ENCODE measurements at places on chromosomes 4 and X. TPM values are rescaled to one million over a fixed set of nuclear protein-coding genes. Genes with fewer than 3 reads are reported as not detected.

Gene PWWP3B
- total RNA-seq = not detected

Gene AASDH
- 11.8 TPM for total RNA-seq

Gene TMEM35A
- total RNA-seq = not detected

Gene FAM9B
- total RNA-seq = not detected

Gene KLHL4
- total RNA-seq = 0.28 TPM

Gene SOX3
- total RNA-seq = not detected

Gene ATP5ME
- 213 TPM for total RNA-seq

Gene PNMA6A
- 0.45 TPM for total RNA-seq

Gene CTAG1A
- total RNA-seq = not detected

Gene FOXP3
- 82.1 TPM for total RNA-seq

GRCh38 chr4:168843635-168844034 lies 166.4 kb downstream of the CBR4 start:
- DNase-seq = no peak

GRCh38 chrX:56817179-56817578 lies 88.1 kb downstream of the NBDY start:
- no peak for DNase-seq

DNA sequence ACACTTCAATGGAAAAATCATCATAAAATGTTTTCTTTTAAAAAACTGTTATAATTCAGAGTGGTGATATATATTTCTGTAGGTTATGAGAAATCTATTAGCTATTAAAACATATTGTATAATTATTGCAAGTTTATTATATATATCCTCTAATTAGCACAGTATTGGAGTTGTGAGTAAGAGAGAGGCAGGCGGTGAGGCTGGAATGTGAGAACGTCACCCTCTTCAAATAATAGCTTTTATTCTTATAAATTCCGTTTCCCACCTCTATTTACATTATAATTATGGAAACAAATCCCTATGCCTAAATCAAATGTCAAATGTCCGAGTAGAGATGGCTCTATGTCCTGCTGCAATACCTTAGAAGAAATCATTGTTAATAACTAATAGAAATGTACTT lies 292.9 kb downstream of the ADGRL3 start:
- no peak for DNase-seq

- DNase-seq = no peak
Measured at GRCh38 chr4:154622598-154622997, 10.1 kb upstream of the FGG start.

- no peak for DNase-seq
Measured at GRCh38 chrX:32987142-32987541, 224.2 kb downstream of the DMD start.

- DNase-seq = no peak
Measured at GRCh38 chrX:113059714-113060113, 219.1 kb upstream of the AMOT start.

DNA sequence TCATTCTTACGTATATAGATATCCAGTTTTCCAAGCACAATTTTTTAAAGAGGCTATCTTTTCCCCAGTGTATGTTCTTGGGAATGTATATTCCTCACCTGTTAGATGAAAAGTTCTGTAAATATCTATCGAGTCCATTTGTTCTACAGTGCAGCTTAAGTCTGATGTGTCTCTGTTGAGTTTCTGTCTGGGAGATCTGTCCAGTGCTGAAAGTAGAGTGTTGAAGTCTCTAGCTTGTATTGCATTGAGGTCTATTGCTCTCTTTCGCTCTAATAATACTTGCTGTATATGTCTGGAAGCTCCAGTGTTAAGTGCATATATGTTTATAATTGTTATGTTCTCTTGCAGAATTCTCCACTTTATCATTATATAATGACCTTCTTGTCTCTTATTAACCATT lies 373.1 kb downstream of the PPARGC1A start:
- no peak for DNase-seq

DNA sequence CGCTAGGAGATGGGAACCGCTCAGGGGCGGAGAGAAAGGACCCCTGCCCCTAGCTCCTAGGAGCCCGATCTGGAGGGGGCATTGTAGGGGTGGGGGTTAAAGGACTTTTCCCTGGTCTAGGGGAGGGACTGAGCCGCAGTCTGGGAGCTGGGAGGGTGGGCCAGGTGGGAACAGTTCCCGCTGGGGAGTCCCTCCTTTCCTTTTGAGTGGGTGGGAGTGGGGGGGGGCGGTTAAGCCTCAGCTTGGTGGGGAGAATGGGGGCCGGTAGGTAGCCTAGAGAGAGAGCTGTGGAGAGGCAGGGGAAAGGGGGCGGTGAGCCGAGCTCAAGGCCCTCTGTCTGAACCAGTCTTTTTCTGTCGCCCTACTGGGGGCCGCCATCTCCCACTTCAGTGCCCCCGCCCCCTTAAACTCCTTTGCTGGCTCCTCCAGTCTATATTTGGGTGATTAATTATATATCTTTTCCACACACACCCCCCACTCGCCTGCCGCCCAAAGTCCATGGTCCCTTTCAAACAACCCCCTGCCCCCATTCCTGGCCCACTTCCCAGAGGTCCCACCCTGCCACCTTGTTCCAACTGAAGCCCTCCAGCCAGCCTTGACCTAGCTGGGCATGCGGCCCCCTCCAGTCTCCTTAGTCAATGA lies 822 bp downstream of the ZNF275 start:
- no peak for DNase-seq

DNA sequence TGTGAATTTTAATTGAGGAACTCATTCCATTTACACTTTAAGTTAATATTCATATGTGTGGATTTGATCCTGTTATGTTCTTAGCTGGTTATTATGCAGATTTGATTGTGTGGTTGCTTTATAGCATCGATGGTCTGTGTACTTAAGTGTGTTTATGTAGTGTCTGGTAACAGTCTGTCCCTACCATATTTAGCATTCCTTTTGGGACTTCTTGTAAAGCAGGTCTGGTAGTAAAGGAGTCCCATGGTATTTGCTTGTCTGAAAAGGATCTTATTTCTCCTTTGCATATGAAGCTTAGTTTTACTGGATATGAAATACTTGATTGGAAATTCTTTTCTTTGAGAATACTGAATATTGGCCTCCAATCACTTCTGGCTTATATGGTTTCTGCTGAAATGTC lies 76.6 kb downstream of the KLF8 start:
- no peak for DNase-seq

DNA sequence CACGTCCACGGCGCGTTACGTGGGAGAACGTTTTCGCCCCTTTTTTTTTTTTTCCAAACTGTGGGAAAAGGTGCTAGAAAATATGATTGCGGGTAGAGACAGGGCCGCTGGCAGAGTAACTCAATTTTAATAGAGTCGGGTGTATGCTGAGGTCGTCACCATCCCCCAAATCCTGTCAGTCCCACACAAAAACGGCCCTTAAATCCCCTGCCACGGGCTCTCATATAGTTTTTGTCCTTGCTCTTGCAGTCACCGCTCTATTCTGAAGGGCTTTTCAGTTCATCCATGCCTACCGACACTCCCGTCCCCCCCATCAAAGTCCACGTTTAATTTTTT lies 796 bp upstream of the MED14 start:
- peak; percentile 40 for DNase-seq

DNA sequence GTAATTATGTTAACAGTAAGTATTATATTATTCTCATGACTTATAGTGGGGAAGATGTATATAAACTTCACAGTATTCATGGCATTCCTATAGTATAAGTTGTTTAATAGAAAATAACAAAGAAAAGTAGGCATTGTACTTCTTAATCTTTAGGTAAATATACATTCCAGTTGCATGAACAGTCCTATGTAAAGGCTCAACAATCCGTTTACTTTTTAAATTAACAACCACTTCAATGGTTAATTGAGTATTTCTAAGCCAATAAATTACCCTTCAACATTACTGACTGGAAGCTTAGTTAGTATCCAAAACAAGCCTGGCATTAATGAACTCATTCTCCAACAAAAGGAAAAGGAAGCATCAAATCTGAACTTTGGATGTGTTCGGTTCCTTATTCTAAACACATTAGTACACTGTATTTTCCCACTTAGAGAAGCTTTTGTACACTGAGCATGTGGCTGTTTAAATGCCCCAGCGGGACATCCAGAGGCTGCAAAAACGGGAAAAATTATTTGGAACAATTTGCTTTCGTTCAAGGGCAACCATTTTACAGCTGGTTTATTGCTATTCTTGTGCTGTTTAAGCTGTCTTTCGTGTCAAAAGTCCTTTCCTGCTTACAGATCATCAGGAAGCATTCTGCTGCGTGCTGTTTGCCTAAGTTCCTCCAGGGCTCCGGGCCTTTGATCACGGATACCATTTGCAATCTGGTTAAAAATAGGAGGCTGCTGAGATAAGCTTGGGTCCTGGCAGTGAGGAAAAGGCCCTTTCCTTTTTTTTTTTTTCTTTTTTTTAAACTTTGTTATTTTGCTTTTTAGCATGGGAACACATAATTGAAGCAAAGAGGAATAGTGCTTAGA lies 460.3 kb downstream of the SPRY1 start:
- no peak for DNase-seq

DNA sequence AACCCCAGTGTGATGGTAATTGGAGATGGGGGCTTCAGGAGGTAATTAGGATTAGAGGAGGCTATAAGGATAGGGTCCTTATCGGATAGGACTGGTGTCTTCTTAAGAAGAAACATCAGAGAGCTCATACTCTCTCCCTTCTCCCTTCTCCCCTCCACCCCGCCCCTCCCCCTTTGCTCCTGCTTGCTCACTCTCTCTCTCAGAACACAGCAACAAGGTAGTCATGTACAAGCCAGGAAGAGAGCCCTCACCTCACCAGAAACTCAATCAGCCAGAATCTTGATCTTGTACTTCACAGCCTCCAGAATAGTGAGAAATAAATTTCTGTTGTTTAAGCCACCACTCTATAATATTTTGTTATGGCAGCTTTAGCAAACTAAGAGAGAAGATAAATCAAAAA lies 4.5 kb downstream of the DDX60L start:
- DNase-seq = no peak

DNA sequence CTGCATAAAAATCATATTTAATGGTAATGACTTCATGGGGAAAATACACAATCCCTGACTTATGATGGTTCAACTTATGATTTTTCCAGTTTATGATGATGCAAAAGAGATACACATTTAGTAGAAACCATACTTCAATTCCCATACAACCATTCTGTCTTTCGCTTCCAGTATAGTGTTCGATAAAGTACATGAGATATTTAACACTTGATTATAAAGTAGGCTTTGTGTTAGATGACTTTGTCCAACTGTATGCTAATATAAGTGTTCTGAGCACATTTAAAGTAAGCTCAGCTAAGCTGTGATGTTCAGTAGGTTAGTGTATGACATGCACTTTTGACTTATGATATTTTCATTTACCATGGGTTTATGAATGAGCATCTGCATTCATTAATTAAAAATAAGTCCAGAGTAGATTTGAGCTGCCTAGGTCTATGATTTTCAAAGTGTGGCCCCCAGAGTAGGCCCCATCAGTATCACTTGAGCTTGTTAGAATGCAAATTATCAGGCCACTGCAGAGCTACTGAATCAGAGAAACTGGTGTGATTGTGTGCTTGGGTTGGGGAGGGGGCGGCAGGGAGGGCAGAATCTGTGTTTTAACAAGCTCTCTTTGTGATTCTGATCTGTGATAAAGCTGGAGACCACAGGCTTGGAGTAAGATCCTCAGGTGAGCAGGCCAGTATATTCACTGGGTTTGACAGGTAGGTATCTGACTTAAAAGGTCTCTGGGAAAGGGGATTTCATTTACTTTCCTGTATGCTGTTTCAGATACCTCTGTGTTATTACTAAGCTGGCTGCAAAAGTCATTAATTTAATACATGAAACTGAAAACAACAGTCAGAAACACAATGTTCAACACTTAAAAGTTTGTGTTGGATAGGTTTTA lies 8.4 kb downstream of the ATP10D start:
- DNase-seq = no peak

DNA sequence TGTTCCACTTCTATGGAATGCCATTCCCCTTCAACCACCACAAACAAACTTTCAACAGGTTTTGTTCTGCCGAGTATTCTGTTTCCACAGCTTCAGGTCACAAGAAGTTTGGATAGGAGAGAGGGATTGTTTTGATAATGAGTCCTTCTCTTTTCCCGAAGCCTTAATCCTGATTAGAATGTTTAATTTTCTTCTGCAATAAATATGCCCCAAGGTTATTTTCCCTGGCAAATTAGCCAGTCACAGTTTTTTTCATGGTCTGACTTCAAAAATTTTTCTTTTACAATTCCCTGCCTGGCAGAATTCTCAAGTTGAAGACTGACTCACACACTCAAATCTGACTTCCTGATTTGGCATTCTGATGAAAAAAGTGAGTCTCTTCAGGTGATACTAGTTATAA lies 33.1 kb upstream of the EDNRA start:
- DNase-seq = no peak

GRCh38 chr4:53441564-53441963 lies 64.1 kb downstream of the FIP1L1 start:
- no peak for DNase-seq

DNA sequence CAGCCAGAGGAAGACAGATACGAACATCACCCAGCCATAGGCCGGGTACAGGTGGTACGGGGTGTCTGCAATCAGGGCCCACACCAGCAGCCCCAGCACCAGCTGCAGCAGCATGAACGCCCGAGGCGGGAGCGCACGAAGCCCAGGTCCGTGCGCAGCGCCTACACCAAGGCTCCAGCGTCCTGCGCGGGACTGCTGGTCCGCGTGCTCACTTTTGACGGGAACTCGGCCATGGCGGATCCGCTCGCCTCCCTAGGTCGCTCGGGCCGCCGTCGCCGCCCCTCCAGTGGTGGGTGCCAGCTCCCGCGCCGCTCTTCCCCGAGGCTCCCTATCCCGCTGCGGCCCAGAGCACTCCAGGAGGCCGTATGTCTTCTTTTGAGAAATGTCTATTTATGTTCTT lies 181.2 kb upstream of the DIPK2B start:
- DNase-seq = no peak

DNA sequence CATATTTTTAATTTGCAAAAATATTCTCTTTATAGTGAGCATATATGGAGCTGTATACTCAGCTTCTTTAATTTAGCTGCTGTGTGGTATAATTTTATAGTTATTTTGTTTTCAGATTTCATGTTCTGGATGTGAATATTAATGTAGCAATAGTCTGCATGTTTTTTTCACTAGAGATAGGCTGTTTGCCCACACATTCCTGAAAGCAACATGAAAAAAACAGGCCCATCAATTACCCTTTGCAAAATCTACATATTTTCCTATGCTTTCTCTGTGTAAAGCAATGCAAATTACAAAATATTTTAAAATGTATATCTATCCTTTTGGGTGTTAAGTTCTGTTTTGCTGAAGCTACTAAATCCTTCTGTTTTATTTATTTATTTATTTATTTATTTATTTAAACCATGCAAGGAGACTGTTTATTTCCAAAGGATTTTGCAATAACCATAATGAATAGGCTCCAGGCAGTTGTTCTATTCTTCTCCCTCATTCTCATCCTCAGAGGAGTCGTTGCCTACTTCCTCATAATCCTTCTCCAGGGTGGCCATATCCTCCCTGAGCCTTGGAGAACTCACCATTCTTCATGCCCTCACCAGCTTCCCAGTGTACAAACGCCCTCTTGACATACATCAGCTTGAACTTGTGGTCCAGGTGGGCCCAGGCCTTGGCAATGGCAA lies 277.1 kb downstream of the ANKRD50 start:
- DNase-seq = no peak

GRCh38 chr4:73860181-73860580 lies 7.1 kb downstream of the PF4V1 start:
- no peak for DNase-seq

Data from activated CD8-positive, alpha-beta memory T cell treated with anti-CD3 and anti-CD28 coated beads, Interleukin-2, amount 10 ng/mL, durations not matched to agents 7 days and 5 days (primary cell).